ENCODE measurements at places on chromosomes 7 and 10. TPM values are rescaled to one million over a fixed set of nuclear protein-coding genes. Genes with fewer than 3 reads are reported as not detected.

FANK1 gene
- 0.43 TPM for total RNA-seq

DNA sequence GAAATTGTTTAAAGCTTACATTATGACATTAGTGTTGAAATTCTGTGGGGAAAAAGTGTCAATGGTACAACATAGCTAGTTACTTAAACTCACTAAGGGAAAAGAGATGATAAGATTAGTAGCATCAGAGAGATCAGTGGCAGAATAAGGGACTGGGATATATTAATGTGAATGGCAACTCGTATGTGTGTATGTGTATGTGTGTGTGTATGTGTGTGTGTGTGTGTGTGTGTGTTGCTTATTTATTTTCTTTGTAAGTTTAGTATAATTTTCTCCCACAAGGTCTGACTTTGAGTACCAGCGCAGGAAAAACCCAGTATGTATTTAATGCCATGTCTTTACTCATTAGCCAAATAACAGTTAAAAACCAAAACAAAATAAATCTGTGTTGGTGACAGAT is 256.1 kb downstream of the ARHGAP21 start:
- DNase-seq, result no peak

ANXA8 gene
- total RNA-seq, result not detected

DNA sequence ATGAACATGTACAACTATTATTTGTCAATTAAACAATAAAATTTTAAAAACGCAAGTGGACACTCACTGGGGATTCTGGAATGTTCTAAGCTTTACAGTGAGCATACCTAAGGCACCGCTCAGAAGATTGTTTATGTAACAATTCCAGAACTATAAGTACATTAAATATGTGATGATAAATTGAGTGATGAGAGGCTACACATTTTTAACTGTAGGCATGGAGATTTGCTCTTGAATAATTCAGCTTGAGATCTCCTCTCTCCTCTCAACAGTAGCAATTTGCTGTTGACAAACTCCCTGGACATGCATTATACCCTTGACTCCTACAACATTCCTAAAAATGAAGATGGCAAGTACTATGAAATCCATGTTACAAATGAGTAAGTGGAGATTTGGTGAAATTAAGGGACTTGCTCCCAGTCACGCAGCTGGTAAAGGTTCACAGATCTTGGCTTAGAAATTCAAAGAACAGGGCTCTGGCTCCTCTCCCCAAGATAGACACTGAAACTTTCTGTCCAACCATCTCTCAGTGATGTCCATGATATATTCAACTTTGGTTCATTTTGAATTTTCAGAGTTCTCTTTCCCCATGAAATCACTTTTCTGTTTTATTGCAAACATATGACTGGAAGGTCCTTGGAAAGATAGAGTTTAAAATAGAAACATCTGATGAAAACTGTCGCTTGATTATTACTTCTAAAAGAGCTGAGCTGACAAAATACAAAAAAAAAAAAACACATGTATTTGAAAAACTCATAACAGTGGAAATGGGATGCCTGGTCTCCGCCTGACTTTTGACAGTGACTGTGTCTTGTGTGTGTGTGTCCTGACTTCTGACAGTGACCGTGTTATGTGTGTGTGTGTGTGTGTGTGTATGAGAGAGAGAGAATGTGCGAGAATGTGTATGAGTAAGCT is 488.3 kb downstream of the TNS3 start:
- DNase-seq, result no peak

GRCh38 chr7:43679210-43680068 is 49.9 kb downstream of the COA1 start:
- DNase-seq, result no peak

DNA sequence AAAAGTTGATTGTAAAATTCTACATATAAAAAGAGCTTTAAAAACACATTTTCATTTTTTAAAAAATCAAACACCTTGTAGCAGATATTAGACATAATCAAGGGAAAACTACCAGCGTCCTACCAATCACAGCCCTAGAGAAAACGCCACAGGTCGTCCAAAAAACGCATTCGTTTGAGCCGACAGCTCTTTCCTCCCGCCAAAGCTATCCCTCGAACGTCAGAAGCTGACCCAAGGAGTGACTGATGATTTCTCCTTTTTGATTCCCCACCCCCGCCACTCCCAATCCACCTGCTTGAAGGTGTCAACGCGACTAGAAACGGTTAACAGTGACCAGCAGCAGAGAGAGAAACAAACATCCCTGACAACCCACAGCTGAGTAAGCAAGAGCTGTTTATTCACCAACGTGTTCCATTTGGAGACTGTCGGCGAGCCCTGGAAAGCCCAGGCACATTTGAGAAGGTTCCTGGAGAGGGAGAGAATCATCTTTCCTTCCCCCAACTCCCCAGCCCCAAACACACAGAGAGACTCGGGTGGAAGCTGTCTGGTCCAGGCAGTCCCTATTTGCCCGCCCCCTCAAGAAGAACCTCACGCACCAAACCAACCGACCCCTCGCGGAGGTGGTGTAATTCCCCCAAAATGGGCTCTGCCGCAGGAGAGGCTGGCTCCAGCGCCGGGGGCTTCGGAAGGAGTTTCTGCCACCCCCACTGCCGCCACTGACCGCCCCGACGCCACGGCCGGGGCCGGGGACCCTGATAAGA is 622 bp downstream of the CPEB3 start:
- no peak for DNase-seq

All from cardiac septum (tissue), 1 donor.